ENCODE measurements at places on chromosomes 3 and 15.

DNA sequence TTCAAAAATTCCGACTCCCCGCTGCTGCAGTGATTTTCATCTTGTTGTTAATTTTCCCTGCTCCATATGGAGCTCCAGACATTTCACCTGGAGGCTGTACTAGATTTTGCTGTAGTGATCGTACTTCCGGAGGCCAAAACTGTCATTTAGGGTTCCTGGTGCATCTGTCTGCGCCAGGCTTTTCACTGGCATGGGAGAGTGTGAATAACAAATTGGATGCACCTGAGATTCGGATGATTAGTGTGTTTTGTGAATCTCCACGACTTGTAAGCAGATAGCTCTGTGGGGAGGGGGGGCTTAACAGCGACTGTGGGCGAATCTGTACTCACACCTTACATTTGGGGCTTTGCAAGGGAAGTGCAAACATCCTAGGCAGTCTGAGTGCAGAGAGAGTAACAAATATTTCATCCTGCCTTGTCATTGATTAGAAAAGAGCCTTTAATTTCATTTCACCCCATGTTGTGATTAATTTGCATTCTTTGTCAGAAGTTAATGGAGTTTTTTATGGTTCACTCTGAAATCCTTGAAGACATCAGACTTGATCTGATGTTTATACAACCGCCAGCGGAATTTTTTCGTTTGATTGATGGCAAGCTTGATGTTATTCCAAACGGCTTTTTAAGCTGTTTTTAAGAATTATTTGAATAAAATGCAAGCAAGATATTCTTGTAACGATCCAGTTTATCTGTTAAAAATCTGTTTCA is 92.5 kb upstream of the SKOR1 start:
- no peak for DNase-seq

DNA sequence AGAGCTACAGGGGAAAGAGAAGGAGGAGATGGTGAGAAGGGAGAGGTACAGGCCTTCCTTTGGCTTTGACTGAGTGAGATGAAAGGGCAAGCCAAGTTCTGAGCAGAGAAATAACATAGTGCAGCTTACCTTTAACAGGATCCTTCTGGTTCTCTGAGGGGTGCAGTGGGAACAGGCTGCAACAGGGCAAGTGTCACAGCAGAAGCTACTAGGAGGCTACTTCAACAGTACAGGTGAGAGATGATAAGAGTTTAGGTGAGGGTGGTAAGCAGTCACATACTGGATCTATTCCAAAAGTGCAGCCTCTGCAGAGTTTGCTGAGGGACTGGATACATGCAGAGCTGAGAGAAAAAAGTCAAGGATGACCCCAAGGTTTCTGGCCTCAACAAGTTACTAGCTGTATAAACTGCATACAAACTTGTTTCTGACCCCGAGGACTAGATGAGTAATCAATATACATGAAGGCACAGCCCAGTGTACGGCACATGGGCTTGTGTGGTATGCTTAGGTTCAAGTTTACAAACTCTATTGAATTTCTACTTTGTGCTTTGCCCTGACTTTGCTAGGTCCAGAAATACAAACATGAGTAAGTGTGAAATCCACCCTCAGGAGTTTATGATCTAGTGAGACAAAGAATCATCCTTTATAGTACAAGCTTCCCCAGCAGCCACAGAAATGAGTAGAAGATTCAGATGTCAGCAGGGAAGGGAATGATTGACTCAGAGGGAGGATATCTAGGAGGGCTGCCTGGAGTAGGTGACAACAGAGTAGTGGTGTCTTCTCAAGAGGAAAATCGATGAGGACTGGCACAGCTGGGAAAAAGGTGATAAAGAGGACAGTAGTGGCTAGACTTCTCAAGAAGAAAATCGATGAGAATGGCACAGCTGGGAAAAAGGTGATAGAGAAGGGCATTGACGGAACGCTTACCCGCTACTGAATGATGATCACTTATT is 78.2 kb upstream of the TJP1 start:
- DNase-seq = no peak

GRCh38 chr3:196334982-196335381 is 3.2 kb downstream of the TM4SF19 start:
- no peak for DNase-seq

- no peak for DNase-seq
Observed at GRCh38 chr3:120443626-120444123, 7.1 kb downstream of the FSTL1 start.

DNA sequence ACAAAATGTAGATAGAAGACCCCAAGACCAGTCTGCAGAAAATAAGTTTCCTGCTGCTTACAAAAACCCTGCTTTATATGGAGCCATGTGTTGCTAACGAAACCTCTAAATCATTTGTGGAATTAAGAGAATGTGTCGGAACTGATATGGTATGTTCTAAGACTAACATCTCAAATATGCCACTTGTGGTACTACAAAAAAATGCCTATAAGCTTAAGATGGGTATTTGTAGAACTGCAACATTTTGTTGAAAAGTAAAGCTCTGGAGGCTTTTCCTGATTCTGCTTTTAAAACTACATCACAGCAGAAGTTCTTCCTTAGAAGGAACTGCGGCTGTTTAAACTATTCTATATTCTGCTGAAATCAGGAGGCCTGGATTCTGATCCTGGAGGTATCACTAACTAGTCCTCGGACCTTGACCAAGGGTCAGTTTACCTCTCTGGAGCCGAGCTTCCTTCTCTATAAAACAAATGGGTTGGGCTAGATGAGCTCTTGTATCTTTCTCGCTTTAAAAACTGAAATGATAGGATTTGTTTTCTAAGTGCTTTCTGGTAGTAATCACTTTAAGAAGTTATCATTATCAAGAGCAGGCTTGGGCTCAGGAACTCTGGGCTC is 74.9 kb downstream of the RAD18 start:
- no peak for DNase-seq

- no peak for DNase-seq
Observed at GRCh38 chr15:71103102-71103676, 12.1 kb upstream of the THSD4 start.

GRCh38 chr15:94023531-94023930 is 207.8 kb upstream of the MCTP2 start:
- no peak for DNase-seq

Measured in CD4-positive, alpha-beta T cell treated with Interferon alpha-2 for 1 hour (primary cell).